Tibial nerve (tissue), 4 donors: ENCODE measurements at places on chromosomes 6 and 20. TPM values are rescaled to one million over a fixed set of nuclear protein-coding genes. Genes with fewer than 3 reads are reported as not detected.
A peak's percentile ranks its signal among the peaks of the same experiment; 100 is the strongest.

Gene NANP
- total RNA-seq, result 2.5 TPM

Gene NKAPL
- total RNA-seq, result 4.2 TPM

Gene CD83
- 5.3 TPM for total RNA-seq

Gene SLC22A16
- not detected for total RNA-seq

Gene ECHDC1
- total RNA-seq, result 51.9 TPM

GRCh38 chr6:158411998-158412397 is 99.7 kb downstream of the TULP4 start:
- H3K36me3 ChIP-seq, result no peaks in the 10 kb centered on the region
- no peak overlapping the region for H3K27ac ChIP-seq

GRCh38 chr20:50695135-50695872 is 4.0 kb upstream of the RIPOR3 start:
- DNase-seq, result peak; percentile 24
- H3K4me3 ChIP-seq, result no peak overlapping the region
- no peaks in the 10 kb centered on the region for H3K27me3 ChIP-seq
- peak overlapping the region; percentile 26 for H3K27ac ChIP-seq
- H3K4me1 ChIP-seq, result peaks cover 6% of the 10 kb centered on the region
- no peaks in the 10 kb centered on the region for H3K36me3 ChIP-seq

DNA sequence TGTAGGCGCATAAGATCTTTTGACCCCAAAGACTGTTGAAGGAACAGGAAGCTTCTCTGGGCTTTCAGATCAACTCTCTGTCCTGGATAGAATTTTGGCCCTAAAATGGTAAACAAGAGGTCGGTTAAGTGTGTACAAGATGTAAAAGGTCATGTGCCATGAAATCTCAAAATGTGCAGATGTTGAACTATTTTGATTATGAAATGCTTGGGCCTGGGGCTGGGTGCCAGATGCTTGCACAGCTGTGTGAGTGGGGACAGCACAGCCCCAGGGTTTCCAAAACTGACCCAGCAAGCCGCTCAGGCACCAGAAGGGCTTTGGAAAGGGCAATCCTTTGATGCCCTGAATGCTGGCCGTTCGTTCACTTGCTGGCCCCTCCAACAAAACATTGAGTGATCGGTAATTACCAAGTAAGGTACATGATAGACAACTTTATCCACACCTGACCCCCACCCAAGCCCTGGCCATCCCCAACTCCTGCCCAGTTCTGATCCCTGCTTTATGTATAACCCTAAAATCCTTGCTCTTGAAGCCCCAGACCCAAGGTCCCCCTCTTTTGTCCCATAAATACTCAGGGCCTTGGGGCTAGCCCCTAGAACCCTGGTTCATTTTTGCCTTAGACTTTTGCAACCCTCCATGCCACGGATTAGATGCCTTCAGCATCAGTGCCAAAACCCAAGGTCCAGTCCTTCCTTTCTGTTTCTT is 1.9 kb downstream of the TMEM239 start:
- H3K27ac ChIP-seq, result no peak overlapping the region
- H3K36me3 ChIP-seq, result no peaks in the 10 kb centered on the region
- H3K4me1 ChIP-seq, result no peaks in the 10 kb centered on the region
- DNase-seq, result peak; percentile 45
- no peak overlapping the region for H3K4me3 ChIP-seq

DNA sequence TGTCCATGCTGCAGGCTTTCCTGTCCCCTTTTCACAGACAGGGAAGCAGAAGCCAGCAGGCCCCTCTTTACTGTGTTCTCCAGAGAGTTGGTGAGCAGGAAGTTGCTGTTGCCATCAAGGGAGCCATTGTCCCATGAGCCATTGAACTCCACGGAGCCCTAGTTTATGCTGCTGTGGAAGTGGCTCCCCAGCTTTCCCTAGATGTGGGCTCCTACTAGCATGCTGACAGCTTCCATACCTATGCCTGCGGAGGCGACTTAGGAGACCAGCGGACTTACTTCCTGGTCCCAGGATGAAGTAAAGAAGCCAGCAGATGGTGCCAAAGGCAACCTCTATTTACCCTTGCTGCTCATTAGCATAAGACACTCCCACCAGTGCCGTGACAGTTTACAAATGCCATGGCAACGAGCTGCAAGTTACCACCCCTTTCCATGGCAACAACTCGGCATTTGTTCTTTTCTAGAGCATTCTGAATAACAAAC is 30.8 kb upstream of the FKBP1A start:
- DNase-seq, result no peak
- no peak overlapping the region for H3K27ac ChIP-seq
- H3K4me3 ChIP-seq, result no peak overlapping the region
- H3K4me1 ChIP-seq, result no peaks in the 10 kb centered on the region
- no peaks in the 10 kb centered on the region for H3K36me3 ChIP-seq
- no peaks in the 10 kb centered on the region for H3K27me3 ChIP-seq

GRCh38 chr6:140871911-140872310 is 1260.8 kb upstream of the GJE1 start:
- H3K4me3 ChIP-seq, result no peak overlapping the region
- no peak overlapping the region for H3K27ac ChIP-seq
- H3K36me3 ChIP-seq, result no peaks in the 10 kb centered on the region
- no peaks in the 10 kb centered on the region for H3K27me3 ChIP-seq

- H3K36me3 ChIP-seq, result peaks cover 100% of the 10 kb centered on the region
- no peaks in the 10 kb centered on the region for H3K4me1 ChIP-seq
- H3K27me3 ChIP-seq, result no peaks in the 10 kb centered on the region
- H3K4me3 ChIP-seq, result no peak overlapping the region
Observed at GRCh38 chr20:25012616-25013189, 20.2 kb upstream of the APMAP start.

GRCh38 chr6:90758741-90759140 is 171.9 kb upstream of the MAP3K7 start:
- H3K36me3 ChIP-seq, result no peaks in the 10 kb centered on the region
- no peak overlapping the region for H3K27ac ChIP-seq
- DNase-seq, result no peak
- H3K4me1 ChIP-seq, result no peaks in the 10 kb centered on the region

DNA sequence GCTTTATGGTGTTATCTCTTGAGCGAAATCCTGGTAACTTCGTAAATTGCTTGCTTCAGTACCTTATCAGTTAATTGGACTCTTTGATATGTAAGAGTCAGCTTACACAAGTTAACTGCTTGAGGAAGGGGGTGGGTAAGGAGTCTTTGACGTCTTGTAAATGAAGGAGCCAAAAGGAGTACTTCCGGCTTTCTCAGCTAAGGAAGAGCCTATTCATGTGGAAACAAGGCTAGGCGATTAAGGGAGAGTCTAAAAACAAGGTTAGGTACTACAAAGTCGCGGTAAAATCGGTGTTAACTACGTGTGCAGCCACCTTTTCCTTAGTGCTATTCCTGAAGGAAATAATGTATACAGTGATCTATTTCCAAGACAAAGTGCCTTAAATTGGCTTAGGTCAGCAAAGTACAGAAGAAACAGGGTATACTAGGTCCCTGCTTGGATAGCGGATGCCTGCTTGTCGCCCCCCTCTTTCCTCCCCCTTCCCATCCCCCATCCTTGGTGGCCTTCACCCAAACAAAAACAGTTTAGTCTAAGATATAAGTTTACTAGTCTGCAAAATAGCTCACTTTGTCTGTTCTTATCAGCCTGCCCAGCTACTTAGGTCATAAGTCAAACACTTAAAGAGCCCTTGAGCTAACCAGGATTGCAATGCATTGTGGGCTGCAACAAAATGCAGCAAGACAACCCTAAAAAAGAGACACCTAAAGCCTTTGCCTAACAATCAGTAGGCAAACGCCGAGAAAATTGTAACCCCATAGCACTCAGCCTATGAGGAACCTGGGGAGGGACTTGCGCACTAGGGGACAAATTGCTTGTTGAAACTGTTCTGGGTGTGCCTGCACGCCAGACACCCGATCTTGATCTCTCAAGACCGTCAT is 147.3 kb downstream of the TRIM27 start:
- H3K27me3 ChIP-seq, result peaks cover 99% of the 10 kb centered on the region
- H3K36me3 ChIP-seq, result no peaks in the 10 kb centered on the region
- H3K4me1 ChIP-seq, result no peaks in the 10 kb centered on the region
- no peak overlapping the region for H3K27ac ChIP-seq
- H3K4me3 ChIP-seq, result no peak overlapping the region
- DNase-seq, result no peak

GRCh38 chr20:44166008-44166407 is 21.0 kb downstream of the JPH2 start:
- H3K36me3 ChIP-seq, result no peaks in the 10 kb centered on the region
- H3K27me3 ChIP-seq, result no peaks in the 10 kb centered on the region
- H3K4me3 ChIP-seq, result no peak overlapping the region
- H3K4me1 ChIP-seq, result no peaks in the 10 kb centered on the region
- no peak for DNase-seq
- H3K27ac ChIP-seq, result no peak overlapping the region

- no peak overlapping the region for H3K27ac ChIP-seq
- DNase-seq, result no peak
- no peaks in the 10 kb centered on the region for H3K4me1 ChIP-seq
Observed at GRCh38 chr6:119757467-119757866, 407.9 kb upstream of the MAN1A1 start.

DNA sequence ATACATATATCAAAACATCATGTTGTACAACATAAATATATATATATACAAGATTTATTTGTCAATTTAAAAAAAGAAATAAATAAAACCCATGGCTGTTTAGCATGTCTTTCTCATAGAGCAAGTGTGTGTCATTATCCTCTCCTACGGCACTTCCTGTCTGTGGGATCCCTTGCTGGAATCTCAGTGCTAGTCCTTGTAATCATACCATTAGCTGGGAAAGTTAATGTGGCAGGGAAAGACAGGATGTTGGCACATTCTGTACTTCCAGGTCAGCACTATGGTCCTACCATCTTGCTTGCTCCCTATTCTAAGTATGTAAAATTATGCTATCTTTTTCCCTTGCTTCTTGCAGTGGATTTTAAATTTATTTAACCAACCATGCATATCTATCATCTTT is 9.5 kb upstream of the SLC17A3 start:
- no peak overlapping the region for H3K4me3 ChIP-seq
- no peak for DNase-seq
- no peaks in the 10 kb centered on the region for H3K4me1 ChIP-seq
- H3K27ac ChIP-seq, result no peak overlapping the region
- H3K36me3 ChIP-seq, result no peaks in the 10 kb centered on the region

GRCh38 chr20:917416-917815 is 1.3 kb upstream of the ANGPT4 start:
- no peaks in the 10 kb centered on the region for H3K27me3 ChIP-seq
- H3K27ac ChIP-seq, result no peak overlapping the region
- no peak for DNase-seq
- H3K36me3 ChIP-seq, result no peaks in the 10 kb centered on the region
- H3K4me1 ChIP-seq, result peaks cover 4% of the 10 kb centered on the region

DNA sequence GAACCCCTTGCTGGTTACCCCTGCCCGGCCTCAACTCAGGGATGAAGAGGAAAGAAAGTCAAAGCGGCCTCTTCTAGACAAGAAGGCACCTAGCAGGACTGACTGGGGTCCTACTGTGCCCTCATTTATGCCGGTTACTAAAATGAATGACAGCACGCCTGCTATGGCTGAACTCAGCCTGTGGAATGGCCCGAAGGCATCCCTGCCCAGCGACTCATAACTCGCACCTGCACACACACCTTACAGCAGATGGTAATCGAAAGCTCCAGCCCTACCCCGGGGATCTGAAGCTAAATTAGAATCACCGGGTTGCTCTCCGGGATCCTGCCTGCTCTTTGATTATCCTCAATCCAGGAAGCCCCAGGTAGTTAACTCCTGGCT is 747 bp upstream of the TXNDC5 start:
- H3K36me3 ChIP-seq, result no peaks in the 10 kb centered on the region
- H3K4me3 ChIP-seq, result peak overlapping the region; percentile 94
- peaks cover 13% of the 10 kb centered on the region for H3K4me1 ChIP-seq
- peak overlapping the region; percentile 54 for H3K27ac ChIP-seq
- no peak for DNase-seq
- H3K27me3 ChIP-seq, result no peaks in the 10 kb centered on the region

- no peaks in the 10 kb centered on the region for H3K4me1 ChIP-seq
- no peak for DNase-seq
- H3K27me3 ChIP-seq, result peaks cover 47% of the 10 kb centered on the region
- H3K27ac ChIP-seq, result no peak overlapping the region
Observed at GRCh38 chr20:17228624-17229061, 1.8 kb downstream of the PCSK2 start.

DNA sequence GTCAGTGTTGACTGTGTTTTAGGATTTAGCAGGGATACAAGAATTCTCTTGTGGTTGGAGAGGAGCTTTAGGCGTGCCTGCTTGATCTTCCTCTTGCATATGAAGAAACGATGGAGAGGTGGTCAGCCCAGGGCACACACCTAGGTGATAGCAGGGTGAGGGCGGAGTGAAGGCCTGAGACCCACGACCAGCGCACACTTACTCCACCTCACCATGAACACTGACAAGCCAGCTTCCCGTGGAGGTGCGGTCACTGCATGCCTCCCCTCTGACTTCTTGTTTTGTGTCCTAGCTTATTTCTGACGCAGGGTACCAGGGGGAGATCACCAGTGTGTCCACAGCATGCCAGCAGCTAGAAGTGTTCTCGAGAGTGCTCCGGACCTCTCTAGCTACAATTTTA is 8.1 kb downstream of the NELFCD start:
- no peak for DNase-seq
- no peak overlapping the region for H3K27ac ChIP-seq

DNA sequence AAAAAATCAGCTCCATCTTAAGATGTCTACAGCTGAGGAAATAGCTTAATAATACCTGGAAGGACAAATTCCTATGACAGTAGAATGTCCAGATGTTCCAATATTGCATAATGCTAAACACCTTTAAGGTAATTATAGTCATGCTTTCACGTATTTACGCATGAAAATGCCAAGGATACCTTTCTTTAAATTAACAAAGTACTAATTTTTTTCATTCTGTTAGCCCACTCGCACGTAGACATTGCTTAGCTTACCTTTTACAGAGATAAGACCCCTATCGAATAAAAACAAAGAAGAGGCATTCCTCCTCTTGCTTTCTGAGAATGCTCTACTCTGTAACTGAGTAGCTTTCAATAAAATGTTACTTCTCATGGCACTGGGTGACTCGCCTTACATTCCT is 4.4 kb upstream of the GSTA4 start:
- H3K36me3 ChIP-seq, result no peaks in the 10 kb centered on the region
- H3K4me1 ChIP-seq, result peaks cover 4% of the 10 kb centered on the region
- H3K27me3 ChIP-seq, result no peaks in the 10 kb centered on the region
- DNase-seq, result no peak
- H3K27ac ChIP-seq, result no peak overlapping the region

DNA sequence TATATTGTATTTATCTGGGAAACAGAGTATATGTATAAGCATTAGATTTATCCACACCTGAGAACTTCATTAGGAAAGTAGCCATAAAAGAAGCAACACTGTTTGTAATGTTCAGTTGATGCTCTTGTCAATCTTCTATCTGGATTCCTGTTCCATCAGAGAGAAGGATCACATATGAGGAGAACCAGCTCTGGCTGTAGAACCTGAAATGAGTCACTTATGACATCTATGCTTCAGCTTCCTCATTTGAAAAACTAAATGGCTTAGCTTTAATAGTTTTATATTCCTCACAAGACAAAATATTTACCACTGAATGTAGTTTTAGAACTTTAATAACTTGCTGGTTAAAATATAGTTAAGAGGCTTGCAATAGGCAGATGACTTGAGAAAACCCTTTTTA is 144.7 kb downstream of the TASP1 start:
- peaks cover 12% of the 10 kb centered on the region for H3K4me1 ChIP-seq
- H3K27me3 ChIP-seq, result no peaks in the 10 kb centered on the region
- no peak overlapping the region for H3K4me3 ChIP-seq
- no peak for DNase-seq
